T-cell (primary cell): ENCODE measurements at places on chromosomes 16 and 17. TPM values are rescaled to one million over a fixed set of nuclear protein-coding genes. Genes with fewer than 3 reads are reported as not detected.

- no peak overlapping the region for H3K27ac ChIP-seq
- H3K27me3 ChIP-seq = no peaks in the 10 kb centered on the region
- no peaks in the 10 kb centered on the region for H3K4me1 ChIP-seq
- H3K4me3 ChIP-seq = no peak overlapping the region
These were observed 71.6 kb downstream of the GPR139 start for GRCh38 chr16:20001856-20002707.

- H3K27me3 ChIP-seq = peaks cover 22% of the 10 kb centered on the region
- DNase-seq = no peak
These were observed 25.6 kb downstream of the SLC6A4 start for GRCh38 chr17:30209930-30210329.

DNA sequence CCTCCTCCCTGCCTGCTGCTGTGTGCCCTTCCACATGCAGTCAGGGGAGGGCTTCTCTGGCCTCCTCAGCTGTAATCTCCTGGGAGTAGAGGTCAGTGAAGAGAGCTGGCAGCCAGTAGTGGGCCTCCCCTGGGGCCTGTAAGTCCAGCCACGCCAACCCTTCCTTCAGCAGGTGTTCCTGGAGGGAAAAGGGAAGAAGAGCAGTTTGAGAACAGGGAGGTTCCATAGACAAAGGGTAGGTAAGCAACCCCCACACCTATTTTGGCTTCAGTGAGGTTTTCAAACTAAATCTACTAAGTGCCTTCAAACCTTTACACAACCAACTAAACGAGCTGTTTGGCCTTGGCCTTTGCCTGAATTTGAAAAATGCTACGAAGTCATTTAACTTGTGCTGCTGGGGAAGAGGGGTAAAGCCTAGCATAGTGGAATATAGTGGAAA, 14.2 kb downstream of the SNF8 start:
- DNase-seq = no peak
- no peaks in the 10 kb centered on the region for H3K4me1 ChIP-seq
- H3K36me3 ChIP-seq = peaks cover 21% of the 10 kb centered on the region
- no peaks in the 10 kb centered on the region for H3K27me3 ChIP-seq

HNF1B gene
- total RNA-seq = not detected

DBNDD1 gene
- 3.0 TPM for total RNA-seq

DNA sequence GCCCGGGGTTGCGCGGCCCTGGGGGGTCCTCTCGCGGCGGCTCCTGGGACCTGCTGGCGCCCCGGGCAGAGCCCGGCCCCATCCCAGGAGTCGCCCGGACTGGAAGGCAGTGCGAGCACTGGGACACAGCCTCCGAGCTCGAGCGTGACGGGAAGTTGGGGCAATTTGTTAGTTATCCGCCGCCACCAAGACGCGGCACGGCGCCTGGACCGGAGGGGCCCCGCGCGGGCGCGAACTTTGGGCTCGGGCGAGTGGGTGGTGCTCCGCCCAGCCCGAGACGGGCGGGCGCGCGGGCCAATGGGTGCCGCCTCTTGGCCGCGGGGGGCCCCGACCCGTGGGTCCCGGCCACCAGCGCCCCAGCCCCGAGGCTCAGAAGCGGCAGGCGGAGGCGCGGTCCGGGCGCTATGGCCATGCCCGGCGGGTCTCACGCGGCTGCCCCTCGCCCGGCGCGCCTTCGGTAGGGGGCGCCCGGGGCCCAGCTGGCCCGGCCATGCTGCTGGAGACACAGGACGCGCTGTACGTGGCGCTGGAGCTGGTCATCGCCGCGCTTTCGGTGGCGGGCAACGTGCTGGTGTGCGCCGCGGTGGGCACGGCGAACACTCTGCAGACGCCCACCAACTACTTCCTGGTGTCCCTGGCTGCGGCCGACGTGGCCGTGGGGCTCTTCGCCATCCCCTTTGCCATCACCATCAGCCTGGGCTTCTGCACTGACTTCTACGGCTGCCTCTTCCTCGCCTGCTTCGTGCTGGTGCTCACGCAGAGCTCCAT, at the start of gene ADORA2B:
Gene ADORA2B (plus strand): TSS at position 372 of the 768 bp plus-strand sequence. CDS start 119 bp downstream, at position 491.
- H3K4me3 ChIP-seq = peak within 1 kb of the TSS; percentile 80
- no peaks in the 10 kb centered on the region for H3K36me3 ChIP-seq
- no peak within 1 kb of the TSS for H3K27ac ChIP-seq

DNA sequence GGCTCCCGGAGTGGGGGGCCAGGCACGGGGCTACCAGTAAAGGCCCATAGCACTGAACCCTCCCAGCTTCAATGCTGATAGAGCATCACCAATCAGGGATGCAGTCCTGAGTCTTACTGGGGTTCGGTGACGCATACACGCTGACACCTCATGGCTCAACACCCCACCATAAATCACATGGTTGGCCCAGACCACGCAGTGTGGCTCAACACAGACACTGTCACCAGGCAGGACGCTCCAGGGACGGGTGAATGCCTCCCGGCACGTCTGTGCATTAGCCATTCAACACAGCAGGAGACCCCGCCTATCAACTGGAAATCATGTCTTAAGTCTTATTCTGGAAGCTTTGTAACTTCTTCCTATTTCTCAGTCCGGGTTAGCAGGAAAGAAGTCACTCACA, 35.0 kb downstream of the NECAB2 start:
- no peaks in the 10 kb centered on the region for H3K36me3 ChIP-seq
- H3K27ac ChIP-seq = no peak overlapping the region
- no peaks in the 10 kb centered on the region for H3K4me1 ChIP-seq
- peaks cover 47% of the 10 kb centered on the region for H3K27me3 ChIP-seq
- H3K4me3 ChIP-seq = no peak overlapping the region

- peaks cover 38% of the 10 kb centered on the region for H3K27me3 ChIP-seq
- H3K27ac ChIP-seq = no peak overlapping the region
- H3K36me3 ChIP-seq = no peaks in the 10 kb centered on the region
- DNase-seq = no peak
- H3K4me1 ChIP-seq = no peaks in the 10 kb centered on the region
These were observed 1.8 kb downstream of the MARVELD3 start for GRCh38 chr16:71627731-71628181.

DNA sequence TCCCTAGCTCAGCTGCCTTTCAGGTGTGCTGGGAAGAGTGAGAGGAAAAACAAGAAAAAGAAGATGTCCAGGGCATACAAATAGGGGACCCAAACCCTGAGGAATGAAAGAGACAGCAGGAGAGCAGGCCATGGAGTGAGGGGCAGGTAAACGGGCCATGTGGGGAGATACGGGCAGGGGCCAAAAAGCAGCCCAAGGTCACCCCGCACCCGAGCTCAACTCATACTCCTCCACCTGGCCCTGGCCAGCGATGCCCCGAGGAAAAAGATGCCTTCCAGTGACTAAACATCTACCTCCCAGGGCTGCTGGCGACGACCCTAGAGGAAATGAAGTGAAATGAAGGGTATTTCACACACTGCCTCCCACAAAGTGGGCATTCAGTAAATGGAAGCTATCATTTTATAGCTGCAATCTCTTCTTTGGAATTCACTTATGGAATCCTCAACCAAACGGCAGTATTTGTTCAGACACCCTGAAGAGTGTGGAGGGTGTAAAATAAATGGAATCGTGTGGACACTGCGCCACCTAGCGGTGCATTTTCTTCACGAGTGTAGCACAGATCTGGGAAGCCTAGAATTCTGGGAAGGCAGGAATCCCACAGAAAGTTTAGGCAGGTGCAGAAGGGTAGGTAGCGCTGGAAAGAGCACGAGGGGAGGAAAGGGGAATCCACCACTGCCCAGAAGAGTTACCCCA, 14.9 kb downstream of the ELAC2 start:
- DNase-seq = no peak
- peaks cover 81% of the 10 kb centered on the region for H3K36me3 ChIP-seq
- H3K4me1 ChIP-seq = peaks cover 5% of the 10 kb centered on the region
- H3K27me3 ChIP-seq = no peaks in the 10 kb centered on the region

DNA sequence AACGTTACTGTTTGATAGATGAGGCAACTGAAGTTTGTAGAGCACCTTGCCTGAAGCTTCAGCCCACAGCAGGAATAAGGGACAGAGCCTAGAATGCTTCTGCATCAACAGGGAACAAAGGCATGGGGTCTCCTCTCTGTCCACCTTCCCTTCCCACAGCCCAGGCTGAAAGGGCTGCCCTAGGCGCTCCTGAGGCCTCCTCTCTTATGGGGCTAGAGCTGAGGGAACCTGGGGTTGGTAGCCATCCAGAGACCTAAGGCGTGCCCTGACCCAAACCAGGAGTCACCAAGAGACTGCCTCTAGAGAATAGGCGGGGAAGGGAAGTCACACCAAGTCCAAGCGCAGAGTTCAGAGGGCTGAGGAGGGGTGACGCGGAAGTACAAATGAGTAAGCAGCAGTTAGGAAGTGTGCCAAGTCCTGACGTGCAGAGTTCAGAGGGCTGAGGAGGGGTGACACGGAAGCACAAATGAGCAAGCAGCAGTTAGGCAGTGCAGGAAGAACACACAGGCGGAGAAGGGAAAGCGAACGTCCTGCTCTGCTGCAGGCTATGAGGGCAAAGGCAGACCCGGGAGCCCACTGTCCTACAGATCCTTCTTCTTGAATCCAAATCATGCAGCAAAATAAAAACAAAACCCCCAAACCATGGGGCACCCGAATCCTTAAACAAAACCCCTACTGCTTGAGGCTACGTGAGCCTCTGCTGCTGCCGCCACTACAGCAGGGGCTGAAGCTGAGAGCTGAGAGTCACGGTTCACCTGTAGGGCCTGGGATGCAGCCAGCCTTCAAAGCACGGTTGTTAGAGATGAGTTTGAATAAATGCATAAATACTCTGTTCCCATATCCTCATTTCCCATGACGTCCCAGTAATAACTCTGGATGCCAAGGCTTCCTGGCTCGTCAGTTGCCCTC, 2.7 kb upstream of the SPG7 start:
- H3K27ac ChIP-seq = peak overlapping the region; percentile 82
- peaks cover 44% of the 10 kb centered on the region for H3K4me1 ChIP-seq
- peaks cover 3% of the 10 kb centered on the region for H3K36me3 ChIP-seq
- DNase-seq = peak; percentile 92
- no peaks in the 10 kb centered on the region for H3K27me3 ChIP-seq

- H3K36me3 ChIP-seq = no peaks in the 10 kb centered on the region
- DNase-seq = no peak
- no peak overlapping the region for H3K27ac ChIP-seq
- H3K4me1 ChIP-seq = no peaks in the 10 kb centered on the region
These were observed 2295.3 kb downstream of the TP53TG3F start for GRCh38 chr16:35754391-35755369.

DNA sequence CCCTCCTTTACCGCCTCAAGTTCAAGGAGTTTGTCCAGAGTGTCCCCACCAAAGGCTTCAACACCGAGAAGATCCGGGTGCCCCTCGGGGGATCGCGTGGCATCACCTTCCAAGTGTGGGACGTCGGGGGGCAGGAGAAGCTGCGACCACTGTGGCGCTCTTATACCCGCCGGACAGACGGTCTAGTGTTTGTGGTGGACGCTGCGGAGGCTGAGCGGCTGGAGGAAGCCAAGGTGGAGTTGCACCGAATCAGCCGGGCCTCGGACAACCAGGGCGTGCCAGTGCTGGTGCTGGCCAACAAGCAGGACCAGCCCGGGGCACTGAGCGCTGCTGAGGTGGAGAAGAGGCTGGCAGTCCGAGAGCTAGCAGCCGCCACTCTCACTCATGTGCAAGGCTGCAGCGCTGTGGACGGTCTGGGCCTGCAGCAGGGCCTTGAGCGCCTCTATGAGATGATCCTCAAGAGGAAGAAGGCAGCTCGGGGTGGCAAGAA, 1.1 kb downstream of the ARL4D start:
- DNase-seq = no peak
- H3K36me3 ChIP-seq = no peaks in the 10 kb centered on the region
- no peaks in the 10 kb centered on the region for H3K27me3 ChIP-seq
- no peak overlapping the region for H3K27ac ChIP-seq

GRCh38 chr17:81715107-81715871, 3.2 kb downstream of the SLC25A10 start:
- peaks cover 32% of the 10 kb centered on the region for H3K4me1 ChIP-seq
- DNase-seq = no peak
- no peak overlapping the region for H3K4me3 ChIP-seq
- no peak overlapping the region for H3K27ac ChIP-seq
- H3K27me3 ChIP-seq = no peaks in the 10 kb centered on the region

WNK4 gene
- total RNA-seq = 0.38 TPM

- no peak overlapping the region for H3K27ac ChIP-seq
- H3K36me3 ChIP-seq = peaks cover 21% of the 10 kb centered on the region
- no peak overlapping the region for H3K4me3 ChIP-seq
- H3K27me3 ChIP-seq = no peaks in the 10 kb centered on the region
- no peaks in the 10 kb centered on the region for H3K4me1 ChIP-seq
These were observed 12.0 kb downstream of the LITAFD start for GRCh38 chr16:8893976-8894690.

MSLN gene
- total RNA-seq = not detected

DNA sequence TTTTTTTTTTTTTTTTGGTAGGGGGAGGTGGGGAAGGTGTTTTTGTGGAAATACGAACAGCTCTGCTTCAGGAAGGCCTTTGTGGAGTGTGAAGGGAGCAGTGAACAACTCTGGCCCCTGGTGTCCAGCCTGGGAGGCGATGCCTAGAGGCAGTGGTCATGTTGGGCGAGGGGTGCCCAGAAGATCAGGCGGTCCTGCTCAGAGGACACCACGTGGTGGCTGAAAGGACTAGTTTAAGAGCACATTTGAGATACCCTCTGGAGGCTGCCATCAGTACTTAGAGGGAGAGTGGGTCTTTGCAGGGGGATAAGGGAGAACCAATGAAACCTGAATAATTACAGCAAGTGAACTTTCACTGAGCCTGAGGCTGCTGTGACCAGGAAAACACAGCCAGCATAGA, 40.1 kb upstream of the RHOT1 start:
- H3K27me3 ChIP-seq = no peaks in the 10 kb centered on the region
- H3K4me1 ChIP-seq = peaks cover 25% of the 10 kb centered on the region
- H3K36me3 ChIP-seq = no peaks in the 10 kb centered on the region

DNA sequence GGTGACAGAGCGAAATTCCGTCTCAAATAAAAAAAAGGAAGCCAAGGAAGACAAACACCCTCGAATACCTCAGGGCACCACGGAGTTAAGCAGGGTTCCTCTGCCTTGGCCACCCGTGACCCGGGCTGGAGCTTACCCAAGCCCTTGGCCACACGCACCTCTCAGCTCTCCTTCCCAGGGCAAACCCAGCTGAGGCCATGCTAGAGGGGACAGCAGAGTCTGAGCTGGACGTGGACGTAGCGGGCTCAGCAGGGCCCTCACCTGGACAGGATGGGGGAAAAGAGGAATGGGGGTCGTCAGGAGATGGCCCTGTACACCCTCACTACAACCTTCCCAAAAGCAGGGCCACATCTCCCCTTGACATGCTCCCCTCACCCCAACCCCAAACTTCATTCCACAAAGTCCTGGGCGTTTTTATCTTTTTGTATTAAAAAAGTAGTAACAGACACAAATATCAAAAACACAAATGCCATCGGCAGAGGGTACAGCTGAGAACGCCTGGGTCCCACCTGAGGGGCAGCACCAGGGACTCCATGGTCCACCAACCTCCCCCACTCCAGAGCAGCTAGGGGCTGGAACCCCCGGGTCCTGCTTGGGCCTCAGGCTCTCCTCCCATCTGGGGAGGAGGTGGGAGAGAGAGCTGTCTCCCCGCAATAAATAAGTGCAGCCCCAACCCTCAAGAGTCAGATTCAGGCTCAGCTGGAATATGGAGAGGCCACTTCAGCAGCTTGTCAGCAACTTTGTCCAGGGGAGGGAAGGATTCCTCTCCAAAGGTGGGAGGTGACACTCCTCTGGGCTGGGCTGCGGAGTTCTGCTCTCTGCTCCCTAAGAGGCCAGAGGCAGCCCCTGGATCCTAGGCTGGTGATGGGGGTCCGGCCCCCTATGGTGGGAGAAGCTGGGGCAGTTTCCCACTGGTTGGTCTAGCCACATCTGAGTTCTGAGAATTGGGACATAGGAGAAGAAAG, 11.9 kb downstream of the PER1 start:
- no peak for DNase-seq
- H3K4me1 ChIP-seq = peaks cover 28% of the 10 kb centered on the region
- peaks cover 21% of the 10 kb centered on the region for H3K36me3 ChIP-seq
